ENCODE measurements at places on chromosomes 6 and 20.

GRCh38 chr6:135814043-135814442, 37.5 kb upstream of the PDE7B start:
- DNase-seq = no peak

DNA sequence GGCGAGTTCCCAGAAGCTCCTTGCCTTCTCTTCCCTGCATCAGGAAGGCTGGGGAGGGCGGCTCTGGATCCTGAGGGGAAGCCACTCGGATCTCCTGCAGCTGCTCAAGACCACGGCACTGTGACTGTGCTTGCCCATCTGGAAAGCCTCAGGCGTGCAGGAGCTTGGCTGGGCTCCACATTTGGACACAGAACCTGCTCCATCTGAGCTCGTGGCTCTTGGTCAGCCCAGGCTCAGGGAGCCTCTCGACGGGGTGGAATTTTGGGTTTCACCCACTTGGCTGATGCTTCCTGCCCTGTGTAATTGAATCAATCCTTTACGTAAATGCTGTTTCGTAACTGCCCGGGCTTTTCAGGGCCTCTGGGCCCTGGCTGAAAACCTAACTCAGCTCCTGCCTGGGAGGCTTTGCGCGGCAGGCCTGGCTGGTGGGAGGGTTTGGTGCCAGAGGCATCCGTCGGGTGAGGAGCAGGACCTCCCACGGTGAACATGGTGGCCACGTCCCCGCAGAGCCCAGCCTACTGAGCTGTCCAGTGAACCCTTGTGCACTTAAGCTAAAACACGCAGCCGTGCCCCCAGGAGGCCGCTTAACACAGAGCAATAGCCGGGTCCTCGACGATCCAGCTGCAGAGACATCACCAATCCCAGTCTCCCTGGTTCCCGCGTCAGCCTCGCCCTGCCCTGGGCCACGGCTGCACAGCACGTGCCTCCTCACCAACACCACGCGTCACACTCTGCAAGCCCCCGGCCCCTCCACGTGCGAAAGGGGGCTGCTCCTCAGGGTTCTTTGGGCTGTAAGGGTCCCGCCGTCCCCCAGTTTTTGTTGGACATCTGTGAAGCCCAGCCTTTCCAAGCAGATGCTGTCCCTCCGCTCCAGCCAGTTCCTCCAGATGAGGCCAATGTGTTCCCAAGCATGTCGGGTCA, 241.0 kb downstream of the DLL1 start:
- no peak for DNase-seq

- DNase-seq = no peak
Measured at GRCh38 chr6:12791371-12791770, 74.8 kb downstream of the PHACTR1 start.

DNA sequence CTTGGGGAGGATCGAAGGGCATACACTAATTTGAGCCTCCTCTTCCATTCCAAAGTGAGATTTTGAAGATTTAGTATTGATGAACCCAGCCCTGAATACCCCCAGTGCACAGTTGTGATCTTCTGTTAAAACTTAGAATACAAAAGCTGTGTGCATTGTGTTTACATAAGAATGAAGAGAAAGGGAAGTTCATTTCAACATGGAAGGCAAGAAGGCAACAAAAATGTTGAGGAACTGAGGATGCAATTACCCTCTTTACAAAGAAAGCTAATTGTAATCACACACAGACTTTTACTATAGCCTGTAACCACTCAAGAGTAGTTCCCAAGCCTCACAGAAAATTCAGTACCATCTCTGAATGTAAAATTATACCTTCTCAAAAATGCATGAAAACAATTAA, 49.3 kb downstream of the GFOD1 start:
- DNase-seq = no peak

DNA sequence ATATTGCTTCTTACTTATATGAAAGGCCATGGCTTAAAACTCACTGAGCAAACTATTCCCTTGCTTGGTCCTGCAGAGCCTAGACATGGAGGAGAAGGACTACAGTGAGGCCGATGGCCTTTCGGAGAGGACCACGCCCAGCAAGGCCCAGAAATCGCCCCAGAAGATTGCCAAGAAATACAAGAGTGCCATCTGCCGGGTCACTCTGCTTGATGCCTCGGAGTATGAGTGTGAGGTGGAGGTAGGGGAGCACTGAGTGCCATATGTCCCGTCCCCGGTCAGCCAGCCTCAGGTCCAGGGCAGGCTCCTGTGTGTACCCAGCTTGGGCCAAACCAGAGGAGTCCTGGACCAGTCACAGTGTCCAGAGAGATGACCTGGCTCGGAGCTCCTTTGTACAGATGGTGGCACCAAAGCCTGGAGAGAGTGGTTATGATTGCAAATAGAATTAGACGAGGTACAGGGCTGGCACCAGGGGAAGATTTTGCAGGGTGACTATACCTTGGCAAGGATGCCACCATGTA, 21.0 kb downstream of the EPB41L1 start:
- no peak for DNase-seq

DNA sequence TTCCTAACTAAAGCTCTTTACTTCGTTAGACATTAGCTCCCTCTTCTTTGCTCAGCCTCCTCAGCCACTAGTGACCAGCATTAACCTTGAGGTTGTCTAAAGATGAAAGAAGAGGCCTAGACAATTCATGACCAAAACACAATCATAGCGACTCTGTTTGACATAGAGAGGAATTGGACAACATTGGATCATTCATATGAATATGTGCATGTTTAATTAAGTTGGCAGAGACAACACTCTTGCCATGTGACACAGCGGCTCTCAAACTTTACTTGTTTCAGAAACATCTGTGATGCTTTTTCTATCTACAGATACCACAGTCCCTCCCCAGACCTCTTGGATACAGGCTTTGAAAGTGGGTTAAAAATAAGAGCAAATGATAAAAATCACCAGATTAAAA, 81.7 kb downstream of the LINC00237 start:
- no peak for DNase-seq

DNA sequence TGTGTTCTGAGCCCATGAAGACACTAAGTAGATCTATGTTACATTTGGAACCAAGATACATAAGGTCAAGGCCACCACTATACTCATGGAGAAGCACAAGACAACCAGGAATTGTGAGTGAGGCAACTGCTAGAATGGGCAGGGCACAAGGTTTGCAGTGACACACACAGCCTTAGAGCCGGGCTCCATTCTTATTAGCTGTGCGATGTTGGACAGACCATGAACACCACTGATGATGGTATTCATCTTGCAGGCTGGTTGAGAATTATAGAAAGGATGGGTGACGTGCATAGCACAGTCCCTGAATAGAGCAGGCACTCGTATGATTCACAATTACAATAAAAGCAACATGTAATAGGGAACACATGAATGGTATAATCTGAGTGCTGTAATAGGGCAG, 172.4 kb downstream of the GJA10 start:
- no peak for DNase-seq

DNA sequence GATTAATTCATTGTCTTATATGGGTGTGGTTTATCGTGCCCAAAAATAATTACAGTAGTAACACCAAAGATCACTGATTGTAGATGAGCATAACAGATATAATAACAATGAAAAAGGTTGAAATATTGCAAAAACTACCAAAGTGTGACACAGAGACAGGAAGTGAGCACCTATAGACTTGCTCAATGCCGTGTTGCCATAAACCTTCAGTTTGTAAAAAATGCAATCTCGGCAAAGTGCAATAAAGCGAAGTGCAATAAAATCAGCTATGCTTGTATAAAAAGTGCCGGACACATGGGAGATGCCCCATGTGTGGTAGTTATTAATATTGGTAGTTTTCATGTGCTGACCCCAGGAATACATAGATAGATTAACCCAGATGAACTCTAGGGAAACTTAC, 192.6 kb downstream of the NRN1 start:
- DNase-seq = no peak
